ENCODE measurements at places on chromosomes 1 and 21. TPM values are rescaled to one million over a fixed set of nuclear protein-coding genes. Genes with fewer than 3 reads are reported as not detected.

SHE gene
- 20.2 TPM for total RNA-seq

ANGPTL1 gene
- total RNA-seq = 60.4 TPM

MFSD2A gene
- 1.5 TPM for total RNA-seq

PGLYRP4 gene
- not detected for total RNA-seq

DNA sequence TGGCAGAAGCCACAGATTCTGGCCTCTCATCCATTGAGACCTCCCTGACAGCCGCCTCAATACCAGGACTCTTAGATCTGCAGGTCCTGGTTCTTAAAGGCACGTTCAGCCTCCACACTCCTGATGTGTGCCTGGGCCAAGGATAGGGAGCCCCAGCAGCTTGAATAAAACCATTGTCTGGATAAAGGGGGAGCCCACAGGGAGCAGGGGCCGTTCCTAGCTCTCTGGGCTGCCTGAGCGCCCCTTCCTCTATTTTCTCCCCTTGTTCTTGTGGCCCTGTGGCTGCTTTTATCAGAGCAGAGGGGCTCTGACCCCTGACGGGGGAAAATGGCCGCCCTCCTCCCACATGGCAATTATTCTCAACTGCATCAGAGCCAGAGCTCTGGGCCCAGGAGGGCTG lies 200.8 kb downstream of the HUNK start:
- DNase-seq = no peak
- no peaks in the 10 kb centered on the region for H3K4me1 ChIP-seq
- H3K27ac ChIP-seq = no peak overlapping the region
- no peak overlapping the region for H3K4me3 ChIP-seq
- H3K36me3 ChIP-seq = no peaks in the 10 kb centered on the region

- no peak overlapping the region for H3K27ac ChIP-seq
- no peak for DNase-seq
- no peaks in the 10 kb centered on the region for H3K4me1 ChIP-seq
- H3K27me3 ChIP-seq = no peaks in the 10 kb centered on the region
Observed at GRCh38 chr1:188269956-188270355, 1441.2 kb downstream of the PLA2G4A start.

- no peak for DNase-seq
- no peak overlapping the region for H3K27ac ChIP-seq
- no peaks in the 10 kb centered on the region for H3K4me1 ChIP-seq
- H3K27me3 ChIP-seq = no peaks in the 10 kb centered on the region
Observed at GRCh38 chr1:14570514-14570913, 28.0 kb upstream of the KAZN start.

DNA sequence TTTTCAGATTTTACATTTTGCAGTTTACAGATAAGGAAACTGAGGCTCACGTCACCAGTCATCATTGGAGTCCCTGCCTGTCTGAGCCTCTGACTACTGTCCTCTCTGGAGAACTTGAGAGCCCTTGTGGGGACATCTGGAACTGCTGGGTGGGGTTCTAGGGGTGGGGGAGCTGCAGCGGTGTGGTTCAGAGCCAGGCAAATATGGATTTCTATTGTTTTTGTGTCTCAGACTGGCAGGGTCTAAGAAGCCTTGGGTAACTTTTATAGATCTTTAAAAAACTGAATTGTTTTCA lies 46.9 kb downstream of the IER5 start:
- H3K36me3 ChIP-seq = no peaks in the 10 kb centered on the region
- no peak overlapping the region for H3K4me3 ChIP-seq
- DNase-seq = no peak
- H3K27ac ChIP-seq = no peak overlapping the region
- no peaks in the 10 kb centered on the region for H3K4me1 ChIP-seq

DNA sequence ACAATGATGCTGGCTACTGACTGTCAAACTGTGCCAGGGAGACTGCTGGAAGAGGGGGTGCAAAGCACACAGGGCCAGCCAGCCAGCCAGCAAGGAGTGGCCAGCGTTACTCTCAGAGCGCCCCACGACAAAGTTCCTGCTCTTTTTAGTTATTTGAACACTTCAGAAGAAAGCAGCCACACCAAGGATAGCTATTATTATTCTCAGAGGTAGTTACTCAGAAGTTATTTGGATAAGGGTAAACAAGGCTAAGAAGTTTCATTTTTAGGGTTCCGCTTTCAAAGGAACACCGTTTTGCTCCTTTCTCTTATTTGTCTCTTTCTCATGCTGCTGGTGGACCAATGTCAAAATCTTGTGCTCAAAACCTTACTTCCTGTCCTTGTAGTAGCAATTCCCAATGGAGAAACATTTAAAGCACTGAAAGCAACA lies 59.9 kb downstream of the VANGL2 start:
- H3K36me3 ChIP-seq = no peaks in the 10 kb centered on the region
- no peak overlapping the region for H3K4me3 ChIP-seq
- no peaks in the 10 kb centered on the region for H3K27me3 ChIP-seq

GRCh38 chr1:18564676-18565075 lies 66.0 kb upstream of the PAX7 start:
- H3K4me3 ChIP-seq = no peak overlapping the region
- H3K36me3 ChIP-seq = no peaks in the 10 kb centered on the region
- no peaks in the 10 kb centered on the region for H3K4me1 ChIP-seq
- H3K27ac ChIP-seq = no peak overlapping the region

GRCh38 chr1:210003501-210003900 lies 65.5 kb downstream of the SYT14 start:
- no peaks in the 10 kb centered on the region for H3K27me3 ChIP-seq
- no peaks in the 10 kb centered on the region for H3K4me1 ChIP-seq
- no peak overlapping the region for H3K27ac ChIP-seq
- no peak overlapping the region for H3K4me3 ChIP-seq

GRCh38 chr1:172827301-172827700 lies 168.4 kb downstream of the FASLG start:
- H3K27ac ChIP-seq = no peak overlapping the region
- H3K4me3 ChIP-seq = no peak overlapping the region
- DNase-seq = no peak
- H3K36me3 ChIP-seq = no peaks in the 10 kb centered on the region

DNA sequence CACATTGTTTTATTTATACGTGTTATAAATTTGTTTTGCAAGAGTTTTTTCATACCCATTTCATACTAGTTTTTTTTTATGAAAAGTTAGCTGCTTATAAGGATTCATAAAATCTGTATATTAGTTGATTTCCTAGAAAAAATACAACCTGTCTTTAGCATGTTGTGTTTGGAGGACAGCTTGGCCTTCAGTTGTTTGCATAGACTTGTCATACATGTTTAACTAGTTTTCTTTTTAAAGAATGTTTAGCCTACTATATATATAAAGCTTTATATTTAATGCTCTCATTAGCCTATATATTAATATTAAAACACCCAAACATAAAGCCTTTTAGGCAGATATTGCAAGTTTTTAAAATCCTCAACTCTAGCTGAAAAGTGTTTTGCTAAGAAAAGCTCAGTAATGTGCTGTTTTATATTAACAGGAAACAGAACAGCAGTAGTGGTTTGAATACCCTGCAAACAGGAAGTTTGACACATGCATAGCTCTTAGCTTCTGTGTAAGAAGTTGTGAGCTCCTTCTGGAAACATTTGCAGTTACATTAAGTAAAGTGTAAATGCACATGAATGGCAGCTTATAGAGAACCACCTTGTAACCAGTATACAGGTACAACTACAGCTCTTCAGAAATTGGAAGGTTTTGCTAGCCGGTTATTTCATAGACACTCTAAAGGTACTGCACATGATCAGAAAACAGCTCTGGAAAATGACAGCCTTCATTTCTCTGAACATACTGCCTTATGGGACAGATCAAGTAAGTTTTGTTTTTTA lies at the start of gene PRKACB:
Gene PRKACB (plus strand): TSS at position 476 of the 770 bp plus-strand sequence. CDS start 91 bp downstream, at position 567.
- no peaks in the 10 kb centered on the region for H3K4me1 ChIP-seq
- no peak within 1 kb of the TSS for H3K4me3 ChIP-seq
- H3K27me3 ChIP-seq = no peaks in the 10 kb centered on the region
- H3K36me3 ChIP-seq = no peaks in the 10 kb centered on the region
- no peak for DNase-seq
- H3K27ac ChIP-seq = no peak within 1 kb of the TSS

DNA sequence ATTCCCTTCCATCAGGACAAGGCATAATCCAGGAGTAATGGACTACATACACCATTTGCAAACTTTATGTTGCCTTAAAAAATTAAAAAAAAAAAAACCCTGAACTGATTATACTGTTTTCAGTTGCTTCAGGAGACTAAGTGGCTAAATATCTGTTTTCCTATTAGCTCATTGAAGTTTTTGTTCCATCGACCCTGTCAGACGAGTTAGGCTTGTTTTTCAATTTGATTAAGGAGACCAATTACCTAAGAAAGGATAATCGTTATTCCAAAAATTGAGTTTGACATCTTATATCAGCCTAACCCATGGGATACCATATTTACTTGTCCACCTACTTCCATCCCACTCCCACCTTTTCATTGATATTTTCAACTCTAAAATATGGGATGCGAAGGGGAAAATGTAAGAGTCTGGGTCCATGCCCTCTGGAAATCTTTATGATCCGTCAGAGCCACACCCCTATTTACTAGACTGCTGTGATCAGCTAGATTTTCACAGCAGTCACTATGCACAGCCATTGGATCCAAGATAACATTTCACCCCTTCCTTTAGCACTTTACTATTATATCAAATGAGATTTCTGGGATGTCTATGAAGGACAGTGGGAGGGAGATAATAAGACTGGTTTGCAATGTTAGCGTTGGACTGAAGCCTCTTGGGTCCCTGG lies 41.0 kb downstream of the IL12RB2 start:
- H3K36me3 ChIP-seq = no peaks in the 10 kb centered on the region
- DNase-seq = no peak
- no peak overlapping the region for H3K4me3 ChIP-seq
- H3K27ac ChIP-seq = no peak overlapping the region
- peaks cover 1% of the 10 kb centered on the region for H3K27me3 ChIP-seq
- H3K4me1 ChIP-seq = no peaks in the 10 kb centered on the region

DNA sequence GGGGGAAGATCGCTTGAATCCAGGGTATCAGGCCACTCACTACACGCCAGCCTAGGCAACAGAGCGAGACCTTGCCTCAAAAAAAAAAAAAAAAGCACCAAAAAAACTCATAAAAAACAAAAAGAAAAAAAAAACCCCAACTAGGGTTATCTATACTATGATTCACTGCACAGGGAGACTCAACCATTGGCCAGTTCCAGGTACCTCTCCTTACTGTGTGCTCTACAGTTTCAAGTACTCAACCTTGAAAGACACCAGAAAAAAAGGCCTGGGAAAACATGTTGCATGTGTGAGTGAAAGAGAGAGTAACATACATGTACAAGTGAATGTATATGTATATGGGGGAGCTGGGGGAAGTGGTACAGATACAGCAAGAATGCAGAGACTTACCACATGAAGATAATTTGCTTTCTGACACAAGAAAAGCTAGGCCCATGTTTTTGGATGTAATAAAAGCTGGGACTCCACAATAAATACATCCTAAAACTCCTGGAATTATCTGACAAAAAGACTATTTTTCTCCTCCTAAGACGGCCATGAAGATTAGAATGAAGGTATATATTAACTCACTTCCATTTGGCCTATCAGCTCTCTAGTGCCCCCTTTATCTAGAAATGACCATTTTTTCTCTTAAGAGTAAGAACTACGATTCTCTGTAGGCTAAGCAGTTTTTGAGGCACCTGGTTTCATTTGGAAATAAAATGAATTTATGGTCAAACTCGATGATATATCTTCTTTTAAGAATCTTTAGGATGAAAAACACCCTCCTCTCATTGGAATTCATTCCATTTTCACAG lies 52.2 kb downstream of the SLC27A3 start:
- no peaks in the 10 kb centered on the region for H3K4me1 ChIP-seq
- H3K27me3 ChIP-seq = no peaks in the 10 kb centered on the region
- H3K27ac ChIP-seq = no peak overlapping the region
- DNase-seq = no peak
- peaks cover 4% of the 10 kb centered on the region for H3K36me3 ChIP-seq
- H3K4me3 ChIP-seq = no peak overlapping the region

DNA sequence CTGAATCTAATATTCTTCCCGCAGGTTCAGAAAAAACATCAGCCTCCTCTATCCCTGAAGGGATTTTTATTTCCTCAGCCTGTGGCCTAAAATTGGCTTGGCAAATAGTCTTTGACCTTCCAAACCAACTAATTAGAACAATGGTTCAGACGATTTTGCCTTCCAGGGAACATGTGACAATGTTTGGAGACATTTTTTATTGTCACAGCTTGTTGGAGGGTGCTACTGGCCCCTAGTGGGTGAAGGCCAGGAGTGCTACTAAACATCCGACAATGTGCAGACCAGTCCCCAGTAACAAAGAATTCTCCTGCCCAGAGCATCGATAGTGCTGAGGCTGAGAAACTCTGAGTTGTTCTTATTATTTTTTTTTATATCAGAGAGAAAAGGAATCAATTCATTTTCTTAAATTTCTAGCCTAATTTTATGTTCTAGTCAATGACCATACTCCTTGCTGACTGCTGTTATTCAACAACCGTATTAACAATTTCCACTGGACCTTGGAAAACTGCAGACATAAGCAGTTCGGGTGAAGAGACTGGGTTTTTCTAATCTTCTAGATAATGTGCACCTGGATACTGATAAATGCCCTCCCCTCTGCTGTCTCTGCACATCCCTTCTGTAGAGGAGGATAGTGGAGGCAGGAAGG lies 280.7 kb downstream of the LMX1A start:
- H3K4me3 ChIP-seq = no peak overlapping the region
- no peaks in the 10 kb centered on the region for H3K36me3 ChIP-seq
- H3K27me3 ChIP-seq = no peaks in the 10 kb centered on the region
- no peak overlapping the region for H3K27ac ChIP-seq

DNA sequence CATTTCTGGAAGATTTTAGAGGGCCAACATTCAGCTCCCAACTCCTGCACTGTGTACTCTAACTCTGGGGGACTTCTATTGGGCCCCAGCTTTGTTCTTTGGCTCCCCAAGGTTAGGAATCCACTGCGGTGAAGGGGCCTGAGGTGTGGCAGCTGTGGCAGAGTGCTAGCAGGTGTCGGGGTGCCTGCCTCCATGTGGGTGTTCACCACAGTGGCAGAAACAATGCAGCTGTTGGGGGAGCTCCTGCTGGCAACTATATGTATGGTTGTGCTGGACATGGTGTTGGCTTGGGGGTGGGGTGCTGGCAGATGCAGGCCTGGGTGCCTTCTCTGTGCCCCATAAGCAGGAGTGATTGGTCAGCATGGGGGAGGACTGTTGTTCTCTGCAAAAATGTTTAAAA lies 95.5 kb downstream of the ST6GALNAC3 start:
- H3K27me3 ChIP-seq = no peaks in the 10 kb centered on the region
- no peak for DNase-seq
- H3K4me3 ChIP-seq = no peak overlapping the region
- H3K36me3 ChIP-seq = no peaks in the 10 kb centered on the region
- H3K4me1 ChIP-seq = no peaks in the 10 kb centered on the region

- DNase-seq = no peak
- peaks cover 3% of the 10 kb centered on the region for H3K36me3 ChIP-seq
- no peaks in the 10 kb centered on the region for H3K27me3 ChIP-seq
- H3K4me1 ChIP-seq = no peaks in the 10 kb centered on the region
Observed at GRCh38 chr1:180274221-180274620, 44.2 kb downstream of the LHX4 start.

DNA sequence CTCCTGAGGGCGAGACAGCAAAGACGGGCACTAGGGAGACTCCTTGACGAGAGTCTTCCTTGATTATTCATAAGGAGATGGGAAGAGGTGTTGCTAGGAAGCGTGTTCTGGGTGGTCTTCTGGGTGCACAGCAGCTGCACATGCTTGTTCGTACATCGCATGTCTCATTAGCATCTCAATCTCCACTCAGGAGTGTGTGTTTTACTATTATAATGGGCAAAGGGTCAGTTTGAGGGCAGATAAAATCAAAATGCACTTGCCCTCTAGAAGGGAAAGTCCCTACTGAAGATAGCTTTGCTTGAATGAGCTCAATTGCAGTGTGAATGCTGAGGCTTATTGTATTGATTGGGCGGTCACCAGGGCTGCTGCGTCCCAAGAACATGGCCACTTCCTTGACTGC lies 50.2 kb upstream of the SCCPDH start:
- DNase-seq = no peak
- no peaks in the 10 kb centered on the region for H3K4me1 ChIP-seq
- H3K27ac ChIP-seq = no peak overlapping the region
- H3K36me3 ChIP-seq = no peaks in the 10 kb centered on the region
- H3K27me3 ChIP-seq = no peaks in the 10 kb centered on the region
